ENCODE measurements at places on chromosomes 11 and 22. TPM values are rescaled to one million over a fixed set of nuclear protein-coding genes. Genes with fewer than 3 reads are reported as not detected.
A peak's percentile ranks its signal among the peaks of the same experiment; 100 is the strongest.

DNA sequence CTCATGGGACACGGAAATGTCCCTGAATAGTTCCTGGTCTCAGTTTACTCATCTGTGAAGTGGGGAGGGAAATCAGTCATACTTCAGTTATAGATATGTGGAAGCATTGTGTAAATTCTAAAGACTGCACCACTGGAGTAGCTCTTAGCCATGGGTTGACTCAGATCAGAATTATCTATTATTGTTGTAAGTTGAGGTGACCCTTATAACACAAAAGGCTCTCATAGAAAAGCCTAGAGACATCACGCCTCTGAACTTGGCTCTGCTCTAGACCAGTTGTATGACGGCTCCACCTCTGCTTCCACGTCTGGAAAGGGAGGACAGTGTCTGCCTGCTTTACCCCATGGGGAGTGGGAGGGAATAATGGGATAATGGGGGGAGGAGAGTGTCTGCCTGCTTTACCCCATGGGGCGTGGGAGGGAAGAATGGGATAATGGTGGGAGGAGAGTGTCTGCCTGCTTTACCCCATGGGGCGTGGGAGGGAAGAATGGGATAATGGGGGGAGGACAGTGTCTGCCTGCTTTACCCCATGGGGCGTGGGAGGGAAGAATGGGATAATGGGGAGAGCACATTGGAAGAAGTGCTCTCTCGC lies 98.2 kb downstream of the AMOTL1 start:
- no peak for DNase-seq

DNA sequence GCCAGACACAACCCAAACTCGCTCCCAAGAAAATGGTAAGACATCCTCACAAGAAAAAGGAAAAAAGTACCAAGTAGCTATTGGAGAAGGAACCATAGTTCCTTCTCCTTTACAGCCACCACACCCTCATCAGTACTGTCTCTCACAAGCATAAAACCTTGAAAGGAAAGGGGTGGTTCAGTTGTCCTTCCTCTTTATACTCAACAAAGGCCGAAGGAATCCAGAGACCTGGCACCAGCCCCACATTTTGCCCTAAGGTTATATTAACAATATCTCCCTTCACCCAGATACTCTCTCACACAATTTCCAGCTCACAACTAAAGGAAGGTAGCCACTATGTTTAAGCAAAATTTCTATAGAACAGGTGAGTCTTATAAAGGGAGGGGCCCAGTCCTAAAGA lies 8.5 kb downstream of the FHIP1B start:
- no peak for DNase-seq

HEPHL1 gene
- 0.19 TPM for total RNA-seq

CCDC82 gene
- total RNA-seq = 15.2 TPM

GRCh38 chr22:49525801-49526535 lies 301.7 kb downstream of the BRD1 start:
- no peak for DNase-seq

DNA sequence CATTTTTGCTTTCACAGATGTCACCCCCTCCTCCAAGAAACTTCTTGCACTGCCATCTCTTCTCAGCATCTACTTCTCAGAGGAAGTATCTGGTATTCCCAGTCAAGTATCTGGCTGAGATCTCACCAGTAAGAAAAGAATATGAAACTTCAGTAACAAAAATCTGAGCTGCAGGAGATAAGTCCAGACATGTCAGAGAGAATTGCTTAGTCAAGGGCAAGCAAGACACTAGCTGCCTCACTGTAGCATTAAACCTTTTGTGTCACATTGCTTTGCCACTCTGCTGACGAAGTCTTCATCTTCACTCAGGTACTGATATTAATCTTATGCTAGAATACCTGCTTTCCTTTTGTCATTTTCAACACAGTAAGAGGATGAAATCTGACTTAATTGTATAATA lies 70.6 kb upstream of the ZC3H12C start:
- no peak for DNase-seq

- peak; percentile 70 for DNase-seq
Observed at GRCh38 chr22:37633625-37634416, 5.6 kb upstream of the SH3BP1 start.

KRTAP5-4 gene
- not detected for total RNA-seq

DNA sequence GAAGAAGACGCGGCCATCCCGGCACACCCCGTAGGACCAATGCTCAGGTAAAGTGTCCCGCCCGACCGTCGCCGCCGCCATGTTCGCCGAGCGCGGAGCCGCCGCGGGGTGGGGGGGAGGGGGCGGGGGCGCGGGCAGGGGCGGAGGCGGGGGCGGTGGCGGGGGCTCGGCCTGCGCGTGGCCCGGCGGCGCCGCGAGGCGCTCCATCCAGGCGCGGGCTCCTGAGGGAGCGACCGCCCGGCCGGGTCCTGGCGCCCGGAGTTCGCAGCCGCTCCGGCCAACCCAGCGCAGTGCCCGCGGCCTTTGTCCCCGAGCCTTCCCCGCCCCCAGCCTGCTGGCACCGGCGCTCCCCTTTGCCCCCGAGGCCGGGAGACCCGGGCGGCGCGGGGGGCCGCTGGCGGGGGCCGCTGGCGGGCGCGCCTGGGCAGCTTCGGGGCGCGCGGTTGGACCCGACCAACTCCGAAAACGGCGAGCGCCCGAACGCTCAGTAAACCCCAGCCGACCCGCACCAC lies at the start of gene PLEKHA7:
Gene PLEKHA7, minus strand, starts transcription at position 94 of the 512 bp plus-strand sequence. Its CDS starts 13 bp downstream, at position 81.
- no peak for DNase-seq

VSTM5 gene
- 0.22 TPM for total RNA-seq

OR52I1 gene
- total RNA-seq = not detected

GNAZ gene
- total RNA-seq = 9.6 TPM

MUC2 gene
- total RNA-seq = not detected

GRCh38 chr11:120134931-120135228 lies 3.0 kb downstream of the TRIM29 start:
- no peak for DNase-seq

TMPRSS5 gene
- 1.1 TPM for total RNA-seq

GRCh38 chr11:96132437-96132836 lies 208.5 kb upstream of the MTMR2 start:
- DNase-seq = no peak
